Neuronal stem cell (in vitro differentiated cells): ENCODE measurements at places on chromosomes 5 and 9.
A peak's percentile ranks its signal among the peaks of the same experiment; 100 is the strongest.

DNA sequence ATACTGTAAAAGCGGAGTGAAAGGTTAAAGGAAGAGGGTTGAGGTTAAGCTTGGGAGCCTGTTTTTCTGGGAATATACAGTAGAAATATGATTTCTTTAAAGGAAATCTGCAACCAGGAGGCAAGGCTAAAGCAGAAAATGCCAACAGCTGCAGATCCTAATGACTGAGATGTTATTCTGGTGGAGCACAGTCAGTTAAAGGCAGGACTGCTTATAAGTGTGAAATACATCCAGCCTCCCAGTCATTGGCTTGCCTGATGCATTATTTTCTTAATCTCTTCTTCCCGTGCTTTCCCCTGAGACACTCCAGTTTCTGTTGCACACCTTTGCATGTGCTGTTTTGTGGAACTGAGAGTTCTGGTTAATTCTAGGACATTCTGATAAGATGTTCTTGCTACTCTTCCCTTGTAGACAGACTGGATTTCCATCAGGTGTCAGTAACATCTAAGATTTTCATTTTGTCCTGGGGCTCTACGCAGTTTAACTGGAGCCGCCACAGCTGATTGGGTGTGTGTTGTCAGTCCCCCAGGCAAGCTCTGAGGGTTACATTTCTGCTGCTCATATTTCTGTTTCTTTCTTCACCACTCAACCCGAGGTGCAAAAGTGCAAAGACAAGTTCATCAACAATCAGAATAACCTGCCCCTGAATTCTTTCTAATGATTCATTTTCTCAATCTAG lies 44.4 kb downstream of the CAST start:
- no peak for DNase-seq

- DNase-seq, result no peak
Observed at GRCh38 chr5:121550989-121551388, 300.7 kb upstream of the FTMT start.

DNA sequence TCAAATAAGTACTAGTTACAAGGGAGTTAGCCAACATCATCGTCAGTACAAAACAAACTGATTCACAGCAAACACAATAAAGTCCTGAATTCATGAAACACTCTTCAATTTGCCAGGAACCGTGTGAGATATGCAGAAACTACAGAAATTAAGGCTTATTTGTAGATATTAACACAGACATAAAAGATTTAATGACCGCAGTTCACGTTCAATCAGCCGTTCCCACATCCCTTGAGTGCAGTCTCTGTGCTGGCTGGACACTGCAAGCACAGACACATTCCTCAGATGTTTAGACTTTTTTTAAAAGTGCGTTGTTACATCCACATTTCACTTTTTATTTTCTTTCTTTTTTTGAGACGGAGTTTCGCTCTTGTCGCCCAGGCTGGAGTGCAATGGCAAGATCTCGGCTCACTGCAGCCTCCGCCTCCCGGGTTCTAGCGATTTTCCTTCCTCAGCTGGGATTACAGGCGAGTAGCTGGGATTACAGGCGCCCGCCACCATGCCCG lies 566 bp upstream of the CEP78 start:
- no peak for DNase-seq

- no peak for DNase-seq
Observed at GRCh38 chr9:4309806-4310205, 9.9 kb upstream of the GLIS3 start.

- DNase-seq, result no peak
Observed at GRCh38 chr9:7315746-7316145, 483.8 kb downstream of the DMAC1 start.

DNA sequence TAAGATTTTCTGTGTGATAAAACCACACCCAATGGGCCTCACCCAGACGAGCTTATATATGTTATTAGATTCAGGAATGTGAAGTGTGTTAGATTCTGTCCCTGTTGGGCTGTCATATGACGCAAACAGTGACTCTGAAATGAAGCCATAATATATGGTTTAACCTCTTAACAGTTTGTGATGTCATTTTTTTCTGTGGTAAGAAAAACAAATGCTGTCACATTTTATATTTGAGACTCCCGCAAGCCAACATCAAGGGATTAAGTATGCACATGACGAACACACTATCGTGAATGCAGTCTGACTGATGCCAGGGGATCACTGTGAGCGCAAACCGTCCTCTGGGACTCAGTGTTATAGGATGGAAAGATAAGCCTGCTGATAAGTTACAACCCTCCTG lies 321.7 kb downstream of the SH3GL2 start:
- no peak for DNase-seq

- DNase-seq, result no peak
Observed at GRCh38 chr5:71977311-71977710, 130.0 kb upstream of the MAP1B start.

DNA sequence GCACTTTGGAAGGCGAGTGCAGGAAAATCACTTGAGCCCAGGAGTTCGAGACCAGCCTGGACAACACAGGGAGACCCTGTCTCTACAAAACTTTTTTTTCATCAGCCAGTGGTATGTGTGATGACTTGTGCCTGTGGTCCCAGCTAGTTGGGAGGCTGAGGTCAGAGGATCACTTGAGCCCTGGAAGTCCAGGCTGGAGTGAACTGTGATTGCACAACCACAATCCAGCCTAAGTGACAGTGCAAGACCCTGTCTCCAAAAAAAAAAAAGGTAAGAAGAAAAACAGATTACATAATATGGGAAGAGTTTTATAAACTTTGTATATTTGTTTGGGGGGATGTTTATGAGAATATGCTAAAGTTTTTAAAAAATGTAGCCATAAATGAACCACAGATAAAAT lies 76.5 kb upstream of the CER1 start:
- DNase-seq, result no peak

GRCh38 chr9:127817881-127818434 lies 15.3 kb downstream of the FPGS start:
- DNase-seq, result no peak

DNA sequence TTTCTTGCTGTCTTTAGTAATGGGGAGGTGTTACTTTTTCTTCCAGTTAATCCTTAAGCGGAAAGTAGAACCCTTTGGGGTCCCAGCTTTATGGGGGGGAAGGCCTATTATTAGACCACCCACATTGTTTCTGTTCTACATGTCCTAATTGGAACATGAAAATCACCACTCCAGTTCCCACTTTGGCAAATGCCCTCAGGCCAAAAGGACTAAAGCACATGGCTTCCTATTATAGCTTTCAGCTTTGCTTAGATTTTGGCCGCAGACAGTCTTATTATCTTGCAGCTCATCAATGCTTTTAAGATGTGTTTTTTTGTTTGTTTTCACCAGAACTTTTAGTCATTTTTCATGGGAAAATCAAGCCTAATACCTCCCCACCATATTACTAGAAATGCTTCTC lies 296.8 kb upstream of the ANKH start:
- DNase-seq, result no peak

DNA sequence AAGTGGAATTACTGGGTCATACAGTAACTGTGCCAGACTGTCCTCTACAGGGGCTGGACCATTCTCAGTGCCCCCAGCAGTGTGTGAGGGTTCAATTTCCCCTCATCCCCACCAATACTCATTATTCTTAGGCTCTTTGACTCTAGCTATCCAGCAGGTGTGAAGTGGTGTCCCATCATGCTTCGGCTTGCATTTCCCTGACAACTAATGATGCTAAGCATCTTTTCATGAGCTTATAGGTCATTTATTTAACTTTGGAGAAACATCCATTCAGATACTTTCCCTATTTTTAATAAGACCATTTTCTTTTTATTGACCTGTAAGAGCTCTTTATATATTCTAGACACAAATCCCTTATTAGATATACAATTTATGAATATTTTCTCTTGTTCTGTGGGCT lies 63.6 kb downstream of the ADAMTS2 start:
- DNase-seq, result no peak

GRCh38 chr5:21918451-21918850 lies 934.7 kb downstream of the CDH12 start:
- DNase-seq, result no peak

DNA sequence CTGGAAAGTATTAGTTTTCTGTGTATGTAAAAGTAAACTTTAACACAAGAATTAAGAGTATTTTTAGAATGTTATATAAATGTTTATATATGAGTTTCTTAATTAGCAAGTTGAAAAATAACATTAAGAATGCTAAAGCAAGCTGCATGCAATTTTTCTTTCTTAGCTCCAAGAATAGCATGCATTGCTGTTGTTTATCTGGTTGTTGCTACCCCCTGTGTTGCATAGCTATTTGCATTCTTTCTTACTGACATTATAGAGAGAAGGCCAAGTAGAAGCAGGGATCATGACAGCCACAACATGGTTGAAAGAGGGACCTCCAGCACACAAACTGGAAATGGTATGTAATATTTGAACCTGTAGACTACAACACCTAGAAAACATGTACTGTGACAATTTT lies 94.8 kb downstream of the ERCC6L2 start:
- no peak for DNase-seq

GRCh38 chr9:13587571-13587970 lies 308.1 kb upstream of the MPDZ start:
- DNase-seq, result no peak

DNA sequence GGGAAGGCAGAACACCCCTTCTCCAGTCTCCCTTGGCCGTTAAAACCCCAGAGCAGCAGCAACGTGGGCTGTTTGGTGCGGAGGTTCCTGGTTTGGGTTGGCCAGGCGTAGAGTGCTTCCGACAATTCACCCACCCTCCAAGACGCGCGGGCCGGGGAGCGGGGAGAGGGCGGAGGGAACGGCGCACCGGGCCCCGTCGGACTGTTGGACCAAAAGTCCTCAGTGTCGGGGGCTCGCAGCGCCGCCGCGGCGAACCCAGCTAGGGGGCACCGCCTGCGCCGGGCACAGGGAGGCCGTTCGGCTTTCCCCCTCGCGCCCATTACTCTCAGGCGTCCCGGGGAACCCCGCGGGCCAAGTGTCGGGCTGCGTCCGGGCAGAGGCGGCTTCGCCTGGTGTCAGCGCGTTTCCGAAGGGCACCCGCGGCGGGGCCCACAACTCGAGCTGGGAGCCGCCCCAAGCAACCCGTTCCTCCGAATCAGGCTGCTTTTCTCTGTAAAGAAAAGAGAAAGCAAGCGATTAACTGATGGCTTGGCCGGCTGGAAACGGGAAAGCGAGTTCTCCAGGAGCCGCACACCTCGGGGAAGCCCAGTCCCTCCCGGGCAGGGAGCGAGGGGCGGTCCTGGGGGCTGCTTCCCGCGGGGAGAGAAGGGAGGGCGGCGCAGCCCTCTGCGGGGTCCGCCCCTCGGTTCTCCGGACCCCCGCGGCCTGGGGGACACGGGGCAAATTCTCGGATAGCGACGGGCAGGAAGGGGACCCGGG lies 145.5 kb downstream of the ERCC6L2 start:
- DNase-seq, result peak; percentile 26

DNA sequence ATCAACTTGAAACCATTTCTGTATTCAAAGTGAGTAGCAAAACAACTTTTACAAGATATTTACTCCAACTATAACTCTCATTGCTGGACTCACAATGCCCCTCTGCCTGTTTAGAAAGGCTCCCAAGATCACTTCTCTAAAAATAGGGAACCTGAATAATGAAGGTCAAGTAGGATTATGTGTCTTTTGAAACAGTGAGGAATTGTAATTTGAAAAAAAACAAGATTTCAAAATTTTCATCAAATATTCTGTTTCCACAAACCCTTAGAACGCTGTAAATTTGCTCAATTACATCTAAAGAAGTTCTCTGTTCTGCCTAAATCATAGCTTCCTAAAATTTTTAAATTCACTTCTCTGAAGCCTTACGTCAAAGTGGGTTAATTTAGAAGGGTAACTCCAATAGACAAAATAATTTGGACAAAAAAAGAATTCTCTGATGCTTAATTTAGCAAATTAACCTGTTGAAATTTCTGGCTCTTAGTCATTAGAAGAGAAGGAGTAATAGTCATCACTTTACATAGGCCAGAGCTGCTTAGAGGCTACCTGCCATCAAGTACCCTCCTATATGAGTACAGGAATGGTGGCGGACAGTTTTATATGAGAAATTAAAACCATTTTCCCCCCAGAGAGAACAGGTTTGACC lies 4.0 kb downstream of the ELL2 start:
- no peak for DNase-seq

- no peak for DNase-seq
Observed at GRCh38 chr5:137214446-137215189, 284.5 kb downstream of the SPOCK1 start.

- DNase-seq, result no peak
Observed at GRCh38 chr9:2166203-2166602, 151.1 kb downstream of the SMARCA2 start.

DNA sequence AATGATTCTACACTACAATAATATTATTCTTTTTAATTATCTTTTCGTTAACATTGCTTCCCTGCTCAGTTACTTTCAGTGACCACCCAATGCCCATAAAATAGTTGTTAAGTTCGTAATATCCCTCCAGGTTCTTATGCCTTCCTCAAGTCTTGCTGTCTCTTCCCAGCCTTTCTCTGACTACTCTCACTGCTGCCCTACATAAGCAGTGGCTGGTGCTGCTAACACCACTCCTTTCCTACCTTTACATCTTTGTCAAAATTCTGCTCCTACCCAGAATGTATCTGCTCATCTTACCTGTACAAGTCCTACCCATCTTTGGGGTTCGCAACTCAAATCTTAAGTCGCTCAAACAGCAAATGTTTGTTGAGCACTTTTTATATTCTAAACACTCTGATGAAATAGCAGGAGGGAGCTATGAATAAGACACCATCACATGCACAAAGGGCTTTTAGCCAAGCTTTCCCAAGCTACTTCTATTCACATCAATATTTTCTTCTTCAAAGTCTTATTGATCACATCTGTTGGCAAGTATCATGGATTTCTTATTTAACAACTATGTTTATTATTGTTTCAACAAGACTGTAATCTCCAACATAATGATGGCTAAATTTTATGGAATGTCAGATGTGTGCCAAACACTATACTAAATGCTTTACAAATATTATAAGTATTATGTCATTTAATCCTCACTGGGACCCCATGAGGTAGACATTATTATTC lies 29.5 kb downstream of the SLC25A46 start:
- no peak for DNase-seq

DNA sequence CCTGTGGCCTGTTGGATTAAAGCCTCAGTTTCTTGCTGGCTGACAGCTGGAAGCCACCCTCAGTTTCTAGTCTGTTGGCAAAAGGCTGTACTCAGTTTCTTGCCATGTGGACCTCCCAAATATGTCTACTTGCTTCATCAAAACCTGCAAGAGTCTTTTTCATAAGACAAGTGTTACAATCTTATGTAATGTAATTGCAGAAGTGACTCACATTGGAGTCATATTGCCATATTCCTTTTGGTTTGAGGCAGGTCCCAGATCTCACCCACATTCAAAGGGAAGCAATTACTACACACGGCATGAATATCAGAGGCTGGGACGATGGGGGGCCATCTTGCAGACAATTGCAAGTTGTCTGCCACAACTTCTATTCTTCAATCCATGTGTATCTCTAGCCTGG lies 286.7 kb upstream of the IL12B start:
- DNase-seq, result no peak

DNA sequence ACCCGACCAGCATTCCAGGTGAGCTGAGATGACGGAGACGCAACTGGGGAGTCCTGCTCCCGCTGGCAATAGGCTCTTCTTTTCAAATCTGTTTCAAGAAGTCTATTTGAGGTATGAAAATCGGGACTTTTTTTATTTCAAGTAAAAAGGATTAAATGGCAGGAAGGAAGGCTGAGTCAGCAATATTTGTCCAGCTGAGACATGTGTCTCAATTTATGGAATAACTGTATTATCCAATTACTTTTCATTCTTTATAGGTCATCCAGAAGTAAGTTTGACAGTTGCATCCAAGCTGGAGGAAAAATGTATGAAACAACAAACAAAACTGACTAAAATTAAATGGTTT lies 221.1 kb downstream of the NR2F1-AS1 start:
- DNase-seq, result no peak

GRCh38 chr9:129185991-129186390 lies 7.9 kb upstream of the IER5L start:
- DNase-seq, result no peak
